ENCODE measurements at places on chromosomes 11 and 22. TPM values are rescaled to one million over a fixed set of nuclear protein-coding genes. Genes with fewer than 3 reads are reported as not detected.

The OR52H1 gene
- not detected for polyA plus RNA-seq

The ADAMTS15 gene
- polyA plus RNA-seq: 37.3 TPM

The NRXN2 gene
- 7.4 TPM for polyA plus RNA-seq

The LMNTD2 gene
- 4.9 TPM for polyA plus RNA-seq

The F2 gene
- not detected for polyA plus RNA-seq

The CDKN1C gene
- 51.0 TPM for polyA plus RNA-seq

The GSC2 gene
- polyA plus RNA-seq: not detected

The MMP27 gene
- not detected for polyA plus RNA-seq

The KRTAP5-11 gene
- polyA plus RNA-seq: not detected

The SNAP29 gene
- polyA plus RNA-seq: 28.8 TPM

The FAM83F gene
- 0.36 TPM for polyA plus RNA-seq

The CRYBB3 gene
- 0.19 TPM for polyA plus RNA-seq

The KLHL35 gene
- polyA plus RNA-seq: 1.8 TPM

The CCDC87 gene
- 0.15 TPM for polyA plus RNA-seq

The SCGB1A1 gene
- 20.9 TPM for polyA plus RNA-seq

- no peak for DNase-seq
These were observed 351.0 kb upstream of the B3GAT1 start for GRCh38 chr11:134763030-134763388.

- DNase-seq: no peak
These were observed 320.7 kb downstream of the TMEM135 start for GRCh38 chr11:87358461-87358860.

DNA sequence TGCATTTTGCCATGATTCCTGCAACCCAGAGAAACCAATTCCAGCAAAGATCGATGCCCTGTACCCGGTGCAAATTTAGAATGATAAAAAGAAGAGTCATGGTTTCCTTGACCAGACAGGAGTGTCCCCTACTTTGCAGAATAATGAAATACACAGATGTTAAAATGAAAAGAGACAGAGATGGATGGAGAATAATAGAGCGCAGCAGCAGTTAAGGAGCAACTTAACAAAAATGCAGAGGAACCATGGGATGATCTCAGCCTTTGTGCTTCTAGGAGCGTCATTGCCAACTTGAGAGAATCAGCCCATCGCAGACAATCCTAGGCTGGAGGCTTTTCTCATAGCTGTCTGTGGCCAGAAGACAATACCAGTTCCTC is 127.1 kb downstream of the LDLRAD3 start:
- no peak for DNase-seq

- DNase-seq: no peak
These were observed 588.4 kb downstream of the METTL15 start for GRCh38 chr11:28696591-28696990.

DNA sequence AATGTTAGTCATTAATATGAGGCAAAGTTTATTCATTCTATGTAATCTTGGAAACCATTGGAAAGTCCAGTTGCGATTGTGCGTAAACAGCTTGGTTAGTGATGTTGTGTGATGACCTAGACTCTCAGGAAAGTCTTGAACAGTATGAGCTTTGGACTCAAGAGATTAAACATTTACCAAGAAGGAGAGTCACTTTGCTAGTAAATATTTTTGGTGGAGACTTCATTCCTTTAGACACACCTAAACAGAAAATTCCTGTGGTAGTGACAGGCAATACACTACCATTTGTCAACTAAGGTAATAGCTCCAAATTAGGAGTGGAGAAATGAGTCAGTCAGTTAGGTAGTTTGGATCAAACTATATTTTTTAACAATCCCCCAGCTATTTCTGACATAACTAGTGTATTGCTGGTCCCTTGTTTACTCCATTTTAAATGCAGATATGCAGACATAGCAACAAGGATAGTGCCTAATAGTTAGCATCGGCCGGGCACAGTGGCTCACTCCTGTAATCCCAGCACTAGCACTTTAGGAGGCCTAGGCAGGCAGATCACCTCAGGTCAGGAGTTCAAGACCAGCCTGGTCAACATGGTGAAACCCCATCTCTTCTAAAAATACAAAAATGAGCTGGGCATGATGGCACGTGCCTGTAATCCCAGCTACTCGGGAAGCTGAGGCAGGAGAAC is 89.3 kb downstream of the ARHGAP42 start:
- no peak for DNase-seq

GRCh38 chr22:26139310-26139709 is 30.0 kb upstream of the SEZ6L start:
- no peak for DNase-seq

- no peak for DNase-seq
These were observed 300.4 kb downstream of the TTC28 start for GRCh38 chr22:28379075-28379779.

- no peak for DNase-seq
These were observed 8.0 kb upstream of the CD82 start for GRCh38 chr11:44557464-44557863.

DNA sequence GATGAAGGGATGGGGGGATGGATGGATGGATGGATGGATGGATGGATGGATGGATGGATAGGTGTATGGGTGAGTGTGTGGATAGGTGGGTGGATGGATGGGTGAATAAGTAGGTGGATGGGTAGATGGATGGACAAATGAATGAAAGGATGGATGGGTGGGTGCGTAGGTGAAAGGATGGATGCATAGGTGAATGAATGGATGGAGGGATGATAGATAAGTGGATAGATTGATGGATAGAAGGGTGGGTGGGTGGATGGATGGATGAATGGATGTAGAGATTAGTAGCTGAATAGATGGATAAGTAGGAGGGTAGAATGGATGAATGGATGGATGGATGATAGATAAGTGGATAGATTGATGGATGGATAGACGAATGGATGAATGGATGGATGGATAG is 152.7 kb downstream of the MN1 start:
- no peak for DNase-seq

DNA sequence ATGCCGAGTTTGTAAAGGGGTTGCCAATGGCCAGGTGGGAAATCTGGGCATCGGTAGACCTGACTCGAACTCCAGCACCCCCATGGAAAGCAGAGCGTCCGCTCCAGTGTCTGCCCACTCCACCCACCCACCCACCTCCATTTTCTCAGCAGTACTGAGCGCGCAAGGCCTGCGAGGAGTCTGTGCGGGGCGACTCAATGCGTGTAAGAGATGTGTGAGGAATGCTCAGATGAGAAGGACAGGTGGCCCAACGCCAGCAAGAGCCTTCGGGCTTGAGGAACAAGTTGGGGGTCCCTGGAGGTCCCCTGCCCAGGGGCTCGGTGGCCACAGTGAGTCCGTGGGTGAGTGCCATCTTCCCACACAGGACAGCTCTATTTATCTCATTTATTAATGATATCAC is 50.6 kb downstream of the CERK start:
- no peak for DNase-seq

GRCh38 chr11:85806876-85807275 is 4.1 kb downstream of the SYTL2 start:
- no peak for DNase-seq

GRCh38 chr11:84775503-84775902 is 851.6 kb downstream of the DLG2 start:
- DNase-seq: no peak

DNA sequence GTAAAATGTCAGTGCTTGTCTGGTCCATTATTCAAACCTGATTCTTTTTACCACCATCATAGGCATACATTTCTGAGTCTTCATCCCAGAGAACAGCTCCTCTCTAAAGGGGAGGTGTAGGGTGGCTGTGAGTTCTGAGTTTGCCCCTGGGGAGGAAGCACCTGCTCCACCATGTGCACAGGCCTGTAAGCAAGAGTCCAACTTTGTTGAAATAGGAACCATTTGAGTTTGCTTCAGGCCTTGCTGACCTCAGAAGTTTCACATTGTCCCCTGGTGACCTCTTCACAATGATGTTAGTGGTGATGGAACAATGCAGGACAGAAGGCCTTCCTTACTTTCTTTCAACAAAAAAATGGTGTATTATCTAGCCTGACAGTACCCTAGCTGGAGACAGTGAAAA is 54.6 kb upstream of the TOP3B start:
- no peak for DNase-seq

DNA sequence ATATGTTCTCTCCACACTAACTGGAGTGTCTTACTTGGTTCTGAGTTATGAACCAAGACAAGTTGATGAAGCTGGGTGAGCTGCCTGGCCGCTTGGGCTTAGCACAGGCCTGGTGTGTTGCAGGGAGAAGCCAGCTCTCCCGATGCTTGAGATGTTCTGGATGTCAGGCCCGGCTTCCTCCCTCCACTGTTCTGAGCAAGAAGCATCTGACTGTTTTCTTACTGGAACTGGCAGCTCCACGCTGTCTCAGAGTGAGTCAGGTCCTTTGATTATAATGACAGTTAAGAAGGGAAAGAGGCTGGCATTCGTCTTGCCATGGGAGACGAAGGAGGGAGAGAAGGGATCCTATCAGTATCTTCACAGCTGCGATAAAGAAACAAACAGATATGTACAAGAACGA is 46.5 kb upstream of the CRTAM start:
- no peak for DNase-seq

DNA sequence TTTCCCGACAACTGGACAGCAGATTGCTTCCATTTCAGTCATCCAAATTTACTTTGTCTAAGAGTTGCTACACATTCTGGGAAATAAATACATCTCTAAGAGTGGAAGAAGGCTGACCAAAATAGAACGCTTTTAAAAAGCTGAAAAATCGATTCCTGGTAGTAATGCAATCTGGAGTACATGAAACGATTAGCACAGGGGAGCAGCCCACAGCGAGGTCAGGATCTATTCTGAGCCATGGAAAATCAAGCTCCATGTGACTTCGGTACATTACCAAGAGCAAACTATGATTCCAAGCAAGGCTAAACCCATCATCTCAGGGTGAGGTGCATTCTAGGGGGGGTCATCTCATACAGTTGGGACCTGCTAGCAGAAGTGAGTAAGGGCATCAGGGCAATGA is 249.3 kb downstream of the BLID start:
- DNase-seq: no peak

DNA sequence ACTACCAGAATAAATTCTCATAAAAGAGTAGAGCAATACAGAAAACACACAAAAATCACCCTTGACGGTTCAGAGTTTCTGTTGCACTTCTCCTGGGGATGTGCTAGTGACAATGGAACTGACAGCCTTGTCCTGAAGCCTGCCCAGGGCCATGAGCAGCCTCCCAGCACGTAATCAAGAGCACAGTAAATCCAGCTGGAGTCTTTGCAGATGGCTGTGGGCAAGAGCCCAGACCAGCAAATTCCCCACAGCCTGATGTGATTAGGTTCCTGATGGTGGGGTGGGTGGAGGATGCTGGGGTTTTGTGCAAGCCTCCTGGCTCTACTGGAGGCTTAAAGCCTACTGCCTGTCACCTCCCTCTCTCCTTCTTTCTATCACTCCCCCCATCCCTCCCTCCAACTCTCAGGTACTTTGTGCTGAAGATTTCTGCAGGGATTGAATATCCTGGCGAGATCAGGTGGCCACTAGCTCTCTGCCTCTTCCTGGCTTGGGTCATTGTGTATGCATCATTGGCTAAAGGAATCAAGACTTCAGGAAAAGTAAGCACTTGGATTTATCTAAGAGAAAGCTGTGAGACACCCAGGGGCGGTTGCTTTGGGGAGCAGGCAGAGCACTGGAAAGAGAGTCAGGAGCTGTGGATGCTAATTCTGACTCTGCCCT is 18.1 kb downstream of the SLC6A5 start:
- DNase-seq: peak; percentile 27

- DNase-seq: no peak
These were observed 789.4 kb upstream of the KIRREL3 start for GRCh38 chr11:127789927-127790326.

GRCh38 chr11:130427581-130428315 is 661 bp downstream of the ADAMTS8 start:
- DNase-seq: no peak

- DNase-seq: no peak
These were observed 9.5 kb downstream of the TNNT3 start for GRCh38 chr11:1928891-1929541.

DNA sequence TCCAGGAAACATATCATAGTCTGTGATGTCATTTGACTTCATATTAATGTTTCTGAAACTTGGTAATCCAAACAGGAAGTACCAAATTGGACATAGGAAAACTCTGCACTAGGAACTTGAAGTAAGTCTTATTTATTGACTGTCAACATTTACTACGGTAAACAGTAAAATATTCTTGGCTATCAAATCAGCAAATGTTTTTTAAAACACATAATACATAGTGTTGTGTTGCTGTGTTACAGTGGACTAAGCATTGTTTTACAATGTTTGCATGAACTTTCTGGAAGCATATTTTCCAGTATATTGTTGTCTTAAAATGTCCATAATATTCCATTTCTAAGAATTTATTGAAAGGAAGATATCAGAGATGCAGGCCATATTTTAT is 2.8 kb upstream of the OR51E2 start:
- DNase-seq: no peak

DNA sequence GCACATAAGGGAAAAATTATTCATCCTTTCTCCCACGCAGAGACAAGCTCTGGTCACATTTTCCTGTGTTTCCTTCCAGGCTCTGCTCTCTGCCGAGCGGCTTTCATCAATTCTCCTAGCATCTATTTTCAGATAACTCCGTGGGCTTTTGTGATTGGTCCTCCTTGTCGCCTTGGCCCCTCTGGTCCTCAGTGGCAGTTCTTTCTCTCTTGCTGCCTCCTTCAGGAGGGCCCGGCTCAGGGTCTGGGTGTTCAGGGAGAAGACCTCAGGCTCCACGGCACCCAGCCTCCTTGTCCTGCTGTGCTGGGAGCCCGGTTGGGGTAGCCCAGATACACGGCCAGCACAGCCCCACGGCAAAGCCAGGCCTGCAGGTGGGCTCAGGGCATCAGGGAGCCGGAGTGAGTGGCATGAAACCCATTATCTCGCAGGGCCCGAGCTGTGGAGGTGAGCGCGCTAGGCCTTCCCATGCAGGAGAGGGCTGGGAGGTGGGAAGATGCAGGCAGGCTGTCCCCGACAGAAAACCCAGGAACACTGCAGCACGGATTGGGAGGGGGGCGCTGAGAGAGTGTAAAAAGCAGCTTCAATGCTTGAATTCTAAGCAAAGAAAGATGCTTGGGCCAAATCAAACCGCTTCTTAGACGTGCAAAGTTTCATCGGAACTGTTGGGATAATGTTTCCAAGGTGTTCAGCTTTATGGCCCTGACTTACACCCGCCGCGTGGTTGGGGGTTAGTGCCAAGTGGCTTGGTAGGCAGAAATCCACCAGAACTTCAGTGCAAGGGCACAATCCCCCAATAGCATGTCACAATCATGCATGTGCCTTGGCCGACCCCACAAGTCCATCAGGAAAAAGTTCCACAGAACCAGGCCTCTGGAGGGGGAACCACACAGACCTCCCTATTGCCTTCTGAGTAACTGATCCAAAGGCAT is 81.9 kb upstream of the WNT7B start:
- DNase-seq: no peak

Measured in right lung (tissue), 10 donors.